ENCODE measurements at places on chromosomes 16 and 17. TPM values are rescaled to one million over a fixed set of nuclear protein-coding genes. Genes with fewer than 3 reads are reported as not detected.
A peak's percentile ranks its signal among the peaks of the same experiment; 100 is the strongest.

DNA sequence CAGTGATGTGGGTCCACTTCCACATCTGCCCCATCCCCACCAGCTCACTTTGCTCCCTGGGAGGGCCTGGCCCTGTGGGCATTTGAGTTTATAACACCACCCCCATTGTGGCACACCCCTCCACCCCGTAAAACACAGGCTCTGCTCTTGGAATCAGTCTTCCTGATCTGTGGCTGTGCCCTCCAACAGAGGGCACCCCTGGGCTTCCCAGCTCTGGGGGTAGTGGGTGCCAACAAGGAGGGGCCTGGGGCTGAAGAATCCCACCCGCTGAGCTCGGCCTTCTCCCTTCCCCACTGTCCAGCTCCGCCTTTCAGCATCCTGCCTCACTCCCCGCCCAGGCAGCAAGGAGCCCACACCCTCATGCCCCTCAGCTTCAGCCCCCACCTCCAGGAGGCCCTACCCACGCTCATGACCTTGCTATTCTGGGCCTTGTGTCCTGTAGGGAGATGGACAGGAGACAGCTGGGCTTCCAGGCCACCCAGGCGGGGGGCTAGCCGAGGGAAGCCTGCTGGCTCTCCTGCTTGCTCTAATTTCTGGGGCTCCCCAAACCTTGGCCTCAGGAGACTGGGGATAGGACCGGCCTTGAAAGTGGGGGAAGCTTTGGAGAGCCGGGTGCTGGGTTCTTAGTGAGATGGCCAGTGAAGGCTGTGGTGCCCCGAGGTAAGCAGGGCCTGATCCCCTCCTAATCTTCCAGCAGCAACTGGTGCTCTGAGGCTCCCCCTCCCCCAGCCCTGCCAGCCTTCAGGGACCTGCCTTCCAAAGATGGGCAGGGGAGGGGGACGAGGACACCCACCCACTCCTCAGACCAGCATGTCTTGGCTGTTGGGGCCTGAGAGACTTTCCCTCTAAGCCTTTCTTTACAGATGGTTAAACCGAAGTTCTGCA, 2.9 kb upstream of the ATP2A1 start:
- H3K27me3 ChIP-seq = no peaks in the 10 kb centered on the region
- no peak for DNase-seq
- no peak overlapping the region for H3K4me3 ChIP-seq
- peaks cover under 1% of the 10 kb centered on the region for H3K36me3 ChIP-seq
- H3K27ac ChIP-seq = no peak overlapping the region

DNA sequence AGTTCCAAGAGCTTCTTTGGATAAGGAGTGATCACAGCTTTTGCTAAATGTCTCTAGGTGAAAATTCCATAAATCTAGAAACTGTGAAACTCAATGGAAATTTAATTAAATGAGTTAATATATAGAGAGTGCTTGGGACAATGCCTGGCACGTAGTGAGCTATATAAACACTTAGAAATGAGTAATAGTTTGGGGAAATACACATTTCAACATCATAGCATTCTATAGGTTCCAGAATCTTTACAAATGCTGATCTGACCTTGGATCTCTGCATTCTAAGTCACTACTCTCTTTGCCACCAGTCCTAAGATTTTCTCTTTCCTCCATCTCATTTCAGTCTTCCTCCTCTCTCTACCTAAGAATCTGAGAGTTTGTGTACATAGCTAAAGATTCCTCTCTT, 175.6 kb downstream of the SOX9 start:
- H3K27me3 ChIP-seq = no peaks in the 10 kb centered on the region
- H3K36me3 ChIP-seq = no peaks in the 10 kb centered on the region
- H3K4me3 ChIP-seq = no peak overlapping the region
- H3K4me1 ChIP-seq = no peaks in the 10 kb centered on the region

- H3K36me3 ChIP-seq = no peaks in the 10 kb centered on the region
- no peak overlapping the region for H3K4me3 ChIP-seq
- no peak overlapping the region for H3K27ac ChIP-seq
- no peaks in the 10 kb centered on the region for H3K4me1 ChIP-seq
- DNase-seq = no peak
These were observed 10.4 kb downstream of the CDIPT start for GRCh38 chr16:29852654-29853053.

GRCh38 chr17:12545877-12546513, 119.7 kb upstream of the MYOCD start:
- no peak overlapping the region for H3K27ac ChIP-seq
- H3K27me3 ChIP-seq = no peaks in the 10 kb centered on the region
- no peaks in the 10 kb centered on the region for H3K4me1 ChIP-seq
- H3K4me3 ChIP-seq = no peak overlapping the region
- no peaks in the 10 kb centered on the region for H3K36me3 ChIP-seq
- no peak for DNase-seq

DNA sequence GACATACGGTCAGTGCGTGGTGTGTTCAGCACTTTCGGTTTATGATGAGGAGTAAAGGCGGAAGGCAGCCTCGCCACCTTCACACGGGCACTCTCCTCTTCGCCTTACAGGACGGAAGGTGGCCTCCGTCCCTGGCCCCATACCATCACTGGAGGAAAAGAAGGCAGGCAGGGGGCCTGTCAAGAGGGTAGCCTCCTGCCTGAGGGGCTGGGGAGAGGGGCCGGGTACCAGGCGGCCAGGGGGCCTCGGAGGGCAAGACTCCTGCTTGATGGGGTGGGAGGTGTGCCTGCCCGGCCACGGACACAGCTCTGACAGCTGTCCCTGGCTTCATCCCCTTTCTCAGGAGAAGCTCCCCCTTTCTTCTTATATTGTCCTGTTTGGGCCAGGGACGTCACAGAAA, 15.6 kb upstream of the SLC38A8 start:
- H3K27me3 ChIP-seq = no peaks in the 10 kb centered on the region
- H3K4me1 ChIP-seq = peaks cover 3% of the 10 kb centered on the region
- H3K4me3 ChIP-seq = no peak overlapping the region
- DNase-seq = no peak
- no peak overlapping the region for H3K27ac ChIP-seq

- H3K4me3 ChIP-seq = no peak overlapping the region
- no peaks in the 10 kb centered on the region for H3K27me3 ChIP-seq
- H3K36me3 ChIP-seq = peaks cover 4% of the 10 kb centered on the region
- DNase-seq = no peak
- H3K4me1 ChIP-seq = peaks cover 14% of the 10 kb centered on the region
- no peak overlapping the region for H3K27ac ChIP-seq
These were observed 67.4 kb upstream of the CLEC18A start for GRCh38 chr16:69883744-69884143.

- peaks cover 90% of the 10 kb centered on the region for H3K36me3 ChIP-seq
- peak overlapping the region; percentile 58 for H3K27ac ChIP-seq
- no peak overlapping the region for H3K4me3 ChIP-seq
These were observed 20.2 kb downstream of the ZNF267 start for GRCh38 chr16:31893824-31894223.

GRCh38 chr16:53773150-53773846, 69.3 kb downstream of the FTO start:
- H3K36me3 ChIP-seq = no peaks in the 10 kb centered on the region
- no peak overlapping the region for H3K27ac ChIP-seq
- H3K4me3 ChIP-seq = no peak overlapping the region
- H3K4me1 ChIP-seq = peaks cover 21% of the 10 kb centered on the region

- DNase-seq = no peak
- H3K4me1 ChIP-seq = no peaks in the 10 kb centered on the region
- H3K4me3 ChIP-seq = no peak overlapping the region
- H3K27ac ChIP-seq = no peak overlapping the region
- H3K36me3 ChIP-seq = peaks cover 5% of the 10 kb centered on the region
- H3K27me3 ChIP-seq = no peaks in the 10 kb centered on the region
These were observed 805.5 kb upstream of the KIF2B start for GRCh38 chr17:53017227-53017626.

DNA sequence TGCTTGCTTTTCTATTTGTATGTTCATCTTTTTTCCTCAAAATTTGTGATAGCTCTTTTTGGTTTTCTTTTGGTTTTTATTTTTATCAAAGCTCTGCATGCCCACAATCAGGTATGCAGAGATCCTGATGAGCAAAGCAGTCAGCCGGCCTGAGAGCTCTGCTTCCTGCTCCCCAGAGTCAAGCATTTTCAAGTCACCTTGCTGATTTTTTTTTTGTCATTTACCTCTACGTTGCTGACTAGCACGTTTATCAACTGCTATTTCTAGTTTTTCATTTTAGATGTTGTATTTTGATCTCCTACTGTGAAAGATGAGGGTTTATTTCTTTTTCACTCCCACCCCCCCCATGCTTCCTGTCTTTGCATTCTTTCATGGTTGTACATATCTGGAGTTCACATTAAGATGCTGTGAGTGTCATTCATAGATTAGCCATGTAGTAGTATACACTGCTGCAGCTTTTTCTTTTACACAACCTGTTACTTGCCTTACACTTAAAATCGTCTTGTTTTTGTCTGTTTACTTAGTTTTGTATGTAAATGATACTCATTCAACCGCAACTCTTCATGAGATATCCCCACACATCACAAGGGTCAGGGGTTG, 196.2 kb downstream of the LGALS9B start:
- H3K27ac ChIP-seq = peak overlapping the region; percentile 5
- H3K4me3 ChIP-seq = no peak overlapping the region
- no peak for DNase-seq
- peaks cover 31% of the 10 kb centered on the region for H3K4me1 ChIP-seq
- no peaks in the 10 kb centered on the region for H3K36me3 ChIP-seq

DNA sequence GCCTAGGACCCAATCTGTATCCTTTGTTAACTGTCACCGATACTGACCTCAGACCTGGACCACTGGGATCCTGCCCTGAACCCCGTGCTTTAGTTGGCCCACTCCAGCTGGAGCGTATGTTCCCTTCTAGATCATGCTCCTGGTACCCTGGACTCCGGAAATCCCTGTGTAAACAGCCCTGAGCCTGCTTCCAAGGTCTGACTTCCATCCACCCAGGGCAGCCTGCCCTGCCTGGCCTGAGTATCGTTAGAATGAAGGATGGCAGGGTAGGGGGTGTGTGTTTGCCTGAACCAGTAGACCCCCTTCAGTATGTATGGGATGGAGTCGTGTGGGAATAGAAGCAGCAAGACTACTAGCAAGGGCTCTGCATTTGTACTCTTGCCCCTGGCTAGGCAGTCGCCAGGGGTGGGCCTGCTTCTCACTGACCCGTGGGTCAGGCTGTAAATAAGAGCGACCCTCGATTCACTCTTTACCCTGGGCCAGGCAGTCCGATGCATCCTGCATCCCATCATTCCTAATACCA, 691 bp upstream of the TMEM98 start:
- no peak for DNase-seq
- H3K4me1 ChIP-seq = no peaks in the 10 kb centered on the region
- peak overlapping the region; percentile 44 for H3K4me3 ChIP-seq
- H3K27me3 ChIP-seq = peaks cover 13% of the 10 kb centered on the region
- no peaks in the 10 kb centered on the region for H3K36me3 ChIP-seq
- H3K27ac ChIP-seq = no peak overlapping the region

- H3K27ac ChIP-seq = no peak overlapping the region
- peaks cover 8% of the 10 kb centered on the region for H3K27me3 ChIP-seq
- H3K4me3 ChIP-seq = no peak overlapping the region
- peaks cover 10% of the 10 kb centered on the region for H3K36me3 ChIP-seq
- peaks cover 4% of the 10 kb centered on the region for H3K4me1 ChIP-seq
- DNase-seq = no peak
These were observed 17.4 kb upstream of the ZNF469 start for GRCh38 chr16:88365244-88365865.

DNA sequence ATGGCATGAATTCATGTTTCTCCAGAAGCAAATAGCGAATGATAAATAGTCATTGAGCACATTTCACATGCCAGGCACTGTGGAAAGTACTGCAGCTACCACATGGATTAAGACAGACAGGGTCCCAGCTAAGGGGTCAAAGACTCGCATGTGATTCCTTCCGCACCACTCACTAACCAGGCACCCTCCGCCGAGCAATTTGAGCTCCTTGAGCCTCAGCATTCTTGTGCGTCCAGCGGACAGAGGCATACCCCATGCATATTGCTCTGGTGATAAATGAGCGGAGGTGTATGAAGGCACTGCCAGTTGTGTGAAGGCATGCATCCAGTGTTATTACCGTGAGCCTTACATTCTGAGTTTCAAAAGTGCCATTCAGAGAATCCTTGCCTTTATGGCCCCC, 358.7 kb downstream of the HS3ST4 start:
- no peak overlapping the region for H3K4me3 ChIP-seq
- no peak for DNase-seq
- no peaks in the 10 kb centered on the region for H3K4me1 ChIP-seq
- no peaks in the 10 kb centered on the region for H3K36me3 ChIP-seq

DNA sequence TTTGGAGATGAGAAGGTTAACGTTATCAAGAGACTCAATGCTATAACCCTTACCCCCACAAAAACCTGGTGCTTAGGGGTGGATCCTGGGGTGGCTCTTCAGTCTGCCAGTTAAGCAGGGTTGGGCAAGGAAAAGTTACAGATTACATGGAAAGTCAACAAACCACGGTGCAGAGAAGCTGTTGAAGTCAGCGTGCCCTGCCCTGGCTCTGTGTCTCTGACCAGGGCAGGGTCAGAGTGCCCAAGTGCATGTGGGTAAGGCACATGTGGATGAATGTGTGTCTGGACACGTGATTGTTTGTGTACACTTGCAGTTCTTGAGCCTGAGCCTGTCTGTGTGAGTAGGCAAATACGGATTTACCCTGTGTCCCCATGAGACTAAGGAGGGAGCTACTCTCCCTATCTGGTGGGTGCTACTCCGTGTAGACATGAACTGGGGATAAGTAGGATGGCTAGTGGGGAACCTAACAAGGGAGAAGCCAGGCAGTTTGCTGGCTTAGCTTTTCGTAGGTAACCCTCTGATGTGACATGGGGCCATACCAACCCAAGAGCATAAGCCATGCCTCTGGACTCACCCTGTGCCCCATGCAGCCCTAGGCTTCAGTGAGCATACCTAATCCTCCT, 5.5 kb downstream of the IGFBP4 start:
- H3K27me3 ChIP-seq = peaks cover 14% of the 10 kb centered on the region
- no peak overlapping the region for H3K4me3 ChIP-seq
- H3K36me3 ChIP-seq = no peaks in the 10 kb centered on the region
- H3K4me1 ChIP-seq = peaks cover 28% of the 10 kb centered on the region
- no peak overlapping the region for H3K27ac ChIP-seq

DNA sequence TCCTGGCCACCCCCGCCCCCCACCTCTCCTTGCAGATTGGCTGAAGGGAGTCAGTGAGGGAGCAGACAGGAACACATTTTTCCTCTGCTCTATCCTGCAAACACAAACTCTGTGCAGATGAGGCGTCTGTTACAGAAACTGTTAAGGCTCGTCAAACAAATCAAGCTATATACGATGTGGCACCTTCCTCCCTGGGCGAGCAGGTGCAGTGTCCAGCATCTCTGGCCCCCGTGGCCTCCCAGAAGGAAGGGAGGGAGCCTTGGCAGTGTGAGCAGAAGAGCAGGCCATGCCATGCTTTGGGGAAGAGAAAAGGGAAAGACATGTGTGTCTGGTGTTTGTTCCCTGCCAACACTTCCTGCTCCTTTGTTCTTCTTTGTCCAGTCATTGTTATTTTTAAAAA, 267.8 kb downstream of the UTP18 start:
- DNase-seq = no peak
- no peak overlapping the region for H3K4me3 ChIP-seq
- H3K27me3 ChIP-seq = peaks cover 24% of the 10 kb centered on the region
- no peak overlapping the region for H3K27ac ChIP-seq
- no peaks in the 10 kb centered on the region for H3K4me1 ChIP-seq

- peak overlapping the region; percentile 75 for H3K27ac ChIP-seq
- H3K4me1 ChIP-seq = peaks cover 7% of the 10 kb centered on the region
- H3K36me3 ChIP-seq = no peaks in the 10 kb centered on the region
- H3K27me3 ChIP-seq = no peaks in the 10 kb centered on the region
- no peak for DNase-seq
- H3K4me3 ChIP-seq = peak overlapping the region; percentile 17
These were observed 12.8 kb downstream of the SMIM5 start for GRCh38 chr17:75645889-75646637.

Gene CSH1
- total RNA-seq = not detected

Gene ENPP7
- total RNA-seq = 0.14 TPM

Gene BAIAP3
- 0.31 TPM for total RNA-seq

Gene CAPNS2
- not detected for total RNA-seq

Gene NOG
- total RNA-seq = not detected

Gene TP53TG3
- not detected for total RNA-seq

Gene TEX2
- 14.0 TPM for total RNA-seq

Data from natural killer cell treated with Interleukin-12 subunit alpha and Interleukin-12 subunit beta and Interleukin-15 and Interleukin-18, amount 100 ng/mL, for 72 hours (primary cell).